Tongue (tissue), 3 donors: ENCODE measurements at places on chromosomes 6 and 20. TPM values are rescaled to one million over a fixed set of nuclear protein-coding genes. Genes with fewer than 3 reads are reported as not detected.

The C20orf144 gene
- not detected for total RNA-seq

The ERVFRD-1 gene
- total RNA-seq = 0.10 TPM

The SPATA25 gene
- 6.4 TPM for total RNA-seq

The TREML4 gene
- total RNA-seq = not detected

The SLC17A3 gene
- total RNA-seq = not detected

The BTNL2 gene
- not detected for total RNA-seq

The GRM1 gene
- not detected for total RNA-seq

The PDE10A gene
- 14.0 TPM for total RNA-seq
